ENCODE measurements at places on chromosomes 1 and 21.

DNA sequence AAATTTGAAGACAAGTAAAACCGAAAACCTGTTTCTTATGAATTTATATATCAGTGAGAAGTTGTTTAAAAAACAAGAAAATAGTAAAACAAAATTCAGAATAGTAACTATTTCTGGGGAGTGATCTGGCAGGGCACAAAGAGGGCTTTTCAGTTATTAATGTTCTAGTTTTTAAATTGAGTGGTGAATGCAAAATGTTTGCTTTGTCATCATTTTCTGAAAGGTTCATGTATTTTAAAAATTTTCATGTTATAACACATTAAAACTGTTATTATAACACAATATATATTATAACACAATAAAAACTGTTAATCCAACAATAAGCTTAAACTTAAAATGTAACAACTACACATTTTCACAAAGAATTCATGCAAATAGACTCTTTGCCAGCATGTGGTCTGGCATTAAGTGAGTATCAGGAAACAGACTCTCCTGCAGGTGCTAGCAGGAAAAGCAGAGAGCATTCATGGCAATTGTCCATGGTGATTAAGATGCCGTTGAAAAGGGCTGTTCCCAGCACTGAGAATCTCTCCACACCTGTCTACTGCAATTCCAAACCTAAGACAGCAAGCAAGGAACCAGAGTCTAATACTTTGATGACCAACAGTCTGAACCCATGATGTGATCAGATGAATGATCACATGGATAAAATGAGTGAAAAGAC is 204.9 kb downstream of the TBX15 start:
- no peak for DNase-seq

DNA sequence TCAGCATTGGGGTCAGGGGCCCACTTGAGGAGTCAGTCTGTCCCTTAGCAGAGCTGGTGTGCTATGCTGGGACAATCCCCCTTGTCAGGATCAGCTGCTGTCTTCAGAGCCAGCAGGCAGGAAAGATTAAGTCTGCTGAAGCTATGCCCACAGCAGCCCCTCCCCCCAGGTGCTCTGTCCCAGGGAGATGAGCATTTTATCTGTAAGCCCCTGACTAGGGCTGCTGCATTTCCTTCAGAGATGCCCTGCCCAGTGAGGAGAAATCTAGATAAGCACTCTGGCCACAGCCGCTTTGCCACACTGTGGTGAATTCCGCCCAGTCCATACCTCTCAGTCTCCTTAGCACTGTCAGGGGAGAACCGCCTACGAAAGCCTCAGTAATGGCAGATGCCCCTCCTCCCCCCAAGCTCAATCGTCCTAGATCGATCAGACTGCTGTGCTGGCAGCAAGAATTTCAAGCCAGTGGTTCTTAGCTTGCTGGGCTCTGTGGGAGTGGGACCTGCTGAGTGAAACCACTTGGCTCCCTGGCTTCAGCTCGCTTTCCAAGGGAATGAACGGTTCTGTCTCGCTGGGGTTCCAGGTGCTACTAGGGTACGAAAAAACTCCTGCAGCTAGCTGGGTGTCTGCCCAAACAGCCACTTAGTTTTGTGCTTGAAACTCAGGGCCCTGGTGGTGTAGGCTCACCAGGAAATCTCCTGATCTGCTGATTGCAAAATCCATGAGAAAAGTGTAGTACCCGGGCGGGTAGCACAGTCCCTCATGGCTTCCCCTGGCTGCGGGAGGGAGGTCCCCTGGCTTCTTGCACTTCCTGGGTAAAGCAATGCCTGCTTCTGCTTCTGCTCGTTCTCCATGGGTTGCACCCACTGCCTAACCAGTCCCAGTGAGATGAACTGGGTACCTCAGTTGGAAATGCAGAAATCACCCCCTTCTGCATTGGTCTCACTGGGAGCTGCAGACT is 25.1 kb upstream of the TP53BP2 start:
- DNase-seq, result no peak

DNA sequence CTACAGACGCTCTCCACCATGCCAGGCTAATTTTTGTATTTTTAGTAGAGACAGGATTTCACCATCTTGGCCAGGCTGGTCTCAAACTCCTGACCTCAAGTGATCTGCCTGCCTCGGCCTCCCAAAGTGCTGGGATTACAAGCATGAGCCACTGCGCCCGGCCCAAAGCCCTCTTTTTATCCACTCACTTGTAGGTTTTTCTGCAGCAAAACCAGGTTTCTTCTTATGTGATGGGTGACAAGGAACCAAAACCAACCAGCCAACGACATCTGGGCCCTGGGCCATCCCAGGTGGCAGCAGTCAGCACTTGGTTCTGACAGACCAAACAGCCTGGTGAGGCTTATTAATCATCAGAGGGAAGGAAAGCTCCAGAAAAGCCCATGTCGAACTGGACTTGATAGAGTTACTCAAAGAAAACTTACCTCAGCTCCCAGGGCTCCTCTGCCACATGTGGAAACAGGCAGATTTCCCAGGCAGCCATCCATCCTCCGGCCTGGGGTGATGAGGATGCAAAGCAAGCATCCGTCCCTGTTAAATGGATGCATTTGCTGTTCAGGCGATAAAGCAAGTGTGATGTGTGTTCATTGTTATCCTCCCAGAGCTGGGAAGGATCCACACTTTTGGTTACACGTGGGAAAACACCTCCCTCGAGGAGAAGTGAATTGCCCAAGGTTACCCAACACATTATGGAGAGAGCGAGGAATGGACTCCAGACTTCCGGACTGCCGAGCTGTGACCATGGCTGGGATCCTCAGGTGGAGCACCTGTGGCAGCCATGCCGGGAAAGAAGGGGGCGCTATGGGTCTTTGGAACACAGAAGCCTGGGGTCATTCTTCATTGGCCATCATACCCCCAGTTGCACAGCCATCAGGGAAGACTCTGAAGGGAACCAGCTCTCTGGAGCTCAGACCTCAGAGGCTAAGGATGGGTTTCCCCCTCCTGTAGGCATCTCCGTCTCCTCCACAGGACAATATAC is 118.8 kb downstream of the HUNK start:
- no peak for DNase-seq

DNA sequence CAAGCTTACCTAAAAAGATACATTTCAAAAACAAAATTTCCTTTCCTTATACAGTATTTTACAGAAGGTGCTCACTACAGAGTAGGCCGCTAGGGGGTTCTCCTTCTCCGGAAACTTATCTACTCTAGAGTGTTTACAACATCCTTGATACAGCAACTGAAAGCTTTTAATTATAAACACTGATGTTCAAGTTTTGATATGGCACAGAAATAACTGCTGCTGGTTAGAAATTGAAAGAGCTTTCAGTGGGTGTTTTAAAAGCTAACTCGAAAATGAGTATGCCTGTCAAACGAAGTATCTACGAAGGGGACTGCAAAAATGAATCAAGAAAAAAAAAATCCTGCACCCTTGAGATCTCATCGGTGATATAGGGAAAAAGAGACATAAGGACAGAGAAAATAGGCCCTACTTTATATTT is 1.0 kb downstream of the YOD1 start:
- DNase-seq, result no peak

DNA sequence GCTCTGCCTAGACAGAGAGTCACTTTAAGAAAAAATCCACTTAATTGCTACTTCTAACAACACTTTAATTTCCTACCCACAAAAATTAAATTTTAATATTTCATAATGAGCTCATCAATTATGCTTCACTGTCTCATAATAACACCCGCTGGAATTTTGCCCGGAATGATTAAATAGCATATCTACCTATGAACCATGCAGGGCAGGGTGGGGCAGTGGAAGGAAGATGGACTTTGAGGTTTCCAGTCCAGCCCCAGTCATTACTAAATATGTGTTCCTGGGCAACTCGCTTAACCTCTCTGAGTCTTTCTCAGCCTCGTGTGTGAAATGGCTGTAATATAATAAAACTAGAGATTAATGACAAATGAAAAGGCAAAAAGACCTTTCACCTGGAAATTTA is 32.8 kb upstream of the SLC45A1 start:
- no peak for DNase-seq

DNA sequence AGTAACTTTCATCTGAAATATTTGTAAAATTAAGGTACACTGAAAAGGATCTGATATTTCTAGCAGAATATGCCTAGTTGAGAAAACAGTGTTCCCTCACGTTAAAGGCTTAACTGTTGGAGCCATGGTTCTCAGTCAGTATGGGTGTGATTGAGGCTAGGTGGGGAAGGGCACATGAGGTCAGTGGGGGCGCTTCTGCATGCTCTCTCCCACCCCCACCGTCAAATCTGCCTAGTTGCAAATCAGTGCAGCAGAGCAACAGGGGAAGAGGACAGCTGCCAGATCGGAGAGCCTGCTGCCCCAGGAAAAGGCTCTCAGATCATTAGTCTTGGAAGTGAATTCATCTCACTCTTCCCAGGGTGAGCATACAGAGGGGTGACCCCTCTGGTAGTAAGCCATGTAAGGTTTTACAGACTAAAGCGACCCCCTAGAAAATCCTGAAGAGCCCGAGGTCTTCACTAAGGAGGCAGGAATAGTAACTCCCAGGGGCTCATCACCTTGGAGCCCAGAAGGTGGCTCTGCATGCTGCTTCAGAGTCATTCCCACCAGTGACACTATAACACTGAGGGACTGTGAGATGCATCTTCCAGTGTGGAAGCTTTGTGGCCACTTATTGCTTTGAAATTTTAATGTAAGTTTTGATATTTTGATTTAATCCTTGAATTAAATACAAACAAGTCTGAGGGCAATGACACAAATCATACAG is 83.1 kb upstream of the BARHL2 start:
- no peak for DNase-seq

DNA sequence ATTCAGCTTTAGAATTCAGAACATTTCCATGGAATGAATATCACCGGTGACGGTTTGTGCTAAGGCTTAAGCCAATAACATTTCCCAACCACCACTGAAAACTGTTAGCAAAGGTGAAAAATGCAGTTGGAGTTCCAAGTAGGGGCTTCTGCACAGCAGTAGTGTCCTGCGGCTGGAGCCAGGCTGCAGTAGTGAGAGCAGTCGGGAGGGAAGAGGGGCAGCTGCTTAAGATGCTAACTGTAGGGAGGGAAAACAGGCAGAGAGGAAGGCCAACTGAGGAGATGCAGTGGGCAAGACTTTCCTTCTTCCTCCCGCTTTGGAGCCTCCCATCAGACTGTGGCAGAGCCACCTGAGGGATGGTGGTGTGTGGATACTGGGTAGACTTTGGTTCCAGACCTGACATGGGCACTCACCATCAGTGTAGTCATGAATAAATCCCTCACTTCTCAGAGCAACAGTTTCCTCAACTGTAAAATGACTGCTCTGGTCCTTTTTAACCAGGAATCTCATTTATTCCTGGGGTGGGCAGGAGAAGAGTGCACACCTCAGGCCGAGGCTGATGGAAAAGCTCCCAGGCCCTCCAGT is 3.2 kb downstream of the F3 start:
- DNase-seq, result no peak

DNA sequence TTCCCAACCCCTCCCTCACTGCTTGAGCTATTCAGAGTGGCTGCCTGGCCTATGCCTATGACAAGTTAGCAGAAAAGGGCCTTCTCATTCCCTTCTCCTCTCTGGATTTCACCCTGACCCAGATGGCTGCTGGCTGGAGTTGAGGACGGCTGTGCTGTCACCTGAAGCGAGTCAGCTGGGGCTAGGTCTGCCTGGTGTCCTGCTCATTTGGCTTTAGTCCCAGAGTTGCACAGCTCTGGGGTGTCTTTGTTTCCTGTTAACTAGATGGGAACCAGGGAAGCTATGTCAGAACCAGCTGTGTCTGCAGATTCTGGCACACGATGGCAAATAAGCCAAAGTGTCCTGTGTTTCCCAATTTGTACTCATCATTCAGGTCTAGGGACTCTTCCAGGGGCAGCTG is 52.9 kb downstream of the CNIH3 start:
- no peak for DNase-seq

DNA sequence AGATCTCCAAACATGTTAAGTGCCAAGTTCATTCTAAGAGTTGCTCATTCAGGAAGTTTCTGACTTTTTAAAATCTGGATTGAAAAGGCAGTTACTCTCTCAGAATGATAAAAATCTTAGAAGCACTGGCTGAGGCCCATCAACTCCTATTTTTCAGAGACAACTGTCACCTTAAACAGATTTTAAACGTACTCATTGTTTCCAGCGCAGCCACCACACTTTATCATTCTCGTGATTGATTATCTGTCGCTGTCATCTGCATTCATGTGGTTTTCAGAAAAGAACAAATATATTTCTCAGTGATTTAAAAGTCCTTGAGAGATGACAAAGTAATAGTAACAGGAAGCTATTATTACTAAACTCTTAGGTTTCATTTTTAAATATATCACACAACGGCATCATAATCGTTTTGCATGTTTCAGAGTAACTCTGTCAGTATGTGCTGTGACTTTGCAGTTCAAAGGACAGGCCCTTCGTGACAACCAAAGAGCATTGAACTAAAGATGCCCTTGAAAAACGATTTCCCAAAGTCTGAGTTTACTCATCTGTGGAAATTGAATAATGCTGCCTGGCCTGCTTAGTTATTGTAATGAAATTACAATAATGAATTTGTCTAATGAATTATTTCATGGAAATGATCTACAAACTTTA is 14.9 kb upstream of the KCNK1 start:
- no peak for DNase-seq

- DNase-seq, result no peak
These were observed 2.5 kb downstream of the MRPL9 start for GRCh38 chr1:151760597-151761385.

- DNase-seq, result no peak
These were observed 23.8 kb downstream of the STUM start for GRCh38 chr1:226572325-226572726.

- DNase-seq, result no peak
These were observed 96.0 kb upstream of the BMP8A start for GRCh38 chr1:39395357-39395831.

GRCh38 chr21:18142655-18143054 is 102.0 kb upstream of the CHODL start:
- no peak for DNase-seq

DNA sequence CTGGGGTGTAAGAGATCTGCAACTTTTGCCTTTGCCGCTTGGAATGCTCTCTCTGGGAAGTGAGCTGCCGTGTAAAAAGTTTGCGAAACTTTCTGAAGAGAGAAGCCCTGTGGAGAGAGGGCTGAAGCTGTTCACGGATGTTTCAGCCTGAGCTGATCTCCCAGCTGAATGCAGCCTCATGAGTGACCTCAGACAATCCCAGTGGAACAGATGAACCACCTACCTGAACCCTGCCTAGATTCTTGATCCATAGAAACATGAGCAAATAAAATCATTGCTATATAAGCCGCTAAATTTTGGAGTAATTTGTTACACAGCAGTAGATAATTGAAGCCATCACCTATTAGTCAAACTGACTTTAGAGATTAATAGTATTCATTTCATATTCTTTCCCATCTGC is 4.4 kb upstream of the ALG6 start:
- DNase-seq, result no peak

GRCh38 chr1:1544544-1544943 is 4.1 kb upstream of the TMEM240 start:
- no peak for DNase-seq

All from stimulated activated CD4-positive, alpha-beta T cell treated with anti-CD3 and anti-CD28 coated beads, TNF-alpha, amount 100 ng/mL, for 1 hour (primary cell).